ENCODE measurements at places on chromosomes 3 and 15.

DNA sequence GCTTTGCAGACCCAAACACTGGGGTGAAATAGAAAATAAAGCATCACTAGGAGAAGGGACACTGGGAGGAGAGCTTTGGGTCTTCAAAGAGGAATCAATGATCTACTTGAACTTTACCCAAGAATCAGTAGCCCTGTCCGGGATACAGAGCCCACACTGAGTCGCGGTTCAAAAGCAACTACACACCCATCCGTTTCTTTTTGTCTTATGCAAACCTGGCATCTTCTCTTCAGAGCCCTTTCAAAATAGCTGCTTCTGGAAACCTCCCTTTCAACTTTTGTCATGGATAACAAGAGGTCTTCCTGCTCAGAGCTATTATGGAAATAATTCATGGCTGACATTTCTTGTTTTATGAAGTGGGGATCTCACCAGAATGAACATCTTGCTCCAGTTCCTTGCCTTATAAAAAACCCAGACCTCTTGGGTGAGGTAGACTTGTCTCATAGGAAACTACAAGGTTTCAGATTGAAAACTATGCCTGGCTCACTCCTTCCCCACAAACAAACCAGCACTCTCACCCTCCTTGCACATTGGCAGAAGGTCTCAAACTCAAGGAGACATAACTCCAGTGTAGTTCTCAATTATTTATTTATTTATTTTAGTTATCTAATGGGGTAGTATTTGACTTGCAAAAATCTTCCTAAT lies 115.1 kb upstream of the ARHGEF3 start:
- no peak for DNase-seq

- no peak for DNase-seq
Measured at GRCh38 chr3:69791919-69792399, 52.7 kb downstream of the MITF start.

DNA sequence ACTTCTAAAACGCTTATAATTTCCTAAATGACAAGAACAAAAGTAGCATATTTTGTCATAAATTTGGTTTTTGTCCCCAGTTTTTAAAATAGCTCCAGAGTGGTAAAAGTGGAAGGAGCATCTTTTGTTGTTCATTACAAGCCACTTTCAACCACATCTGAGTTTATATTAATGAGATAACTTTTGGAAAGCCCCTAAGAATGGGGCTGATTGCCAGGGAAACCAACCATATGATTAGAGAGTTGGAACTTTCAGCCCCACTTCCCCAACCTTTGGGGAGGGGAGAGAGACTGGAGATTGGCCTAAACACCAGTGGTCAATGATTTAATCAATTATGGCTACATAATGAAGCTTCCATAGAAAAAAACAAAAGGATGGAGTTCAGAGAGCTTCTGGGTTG lies 57.4 kb downstream of the CPA3 start:
- DNase-seq: no peak

- DNase-seq: no peak
Measured at GRCh38 chr3:144200466-144200865, 228.8 kb downstream of the DIPK2A start.

DNA sequence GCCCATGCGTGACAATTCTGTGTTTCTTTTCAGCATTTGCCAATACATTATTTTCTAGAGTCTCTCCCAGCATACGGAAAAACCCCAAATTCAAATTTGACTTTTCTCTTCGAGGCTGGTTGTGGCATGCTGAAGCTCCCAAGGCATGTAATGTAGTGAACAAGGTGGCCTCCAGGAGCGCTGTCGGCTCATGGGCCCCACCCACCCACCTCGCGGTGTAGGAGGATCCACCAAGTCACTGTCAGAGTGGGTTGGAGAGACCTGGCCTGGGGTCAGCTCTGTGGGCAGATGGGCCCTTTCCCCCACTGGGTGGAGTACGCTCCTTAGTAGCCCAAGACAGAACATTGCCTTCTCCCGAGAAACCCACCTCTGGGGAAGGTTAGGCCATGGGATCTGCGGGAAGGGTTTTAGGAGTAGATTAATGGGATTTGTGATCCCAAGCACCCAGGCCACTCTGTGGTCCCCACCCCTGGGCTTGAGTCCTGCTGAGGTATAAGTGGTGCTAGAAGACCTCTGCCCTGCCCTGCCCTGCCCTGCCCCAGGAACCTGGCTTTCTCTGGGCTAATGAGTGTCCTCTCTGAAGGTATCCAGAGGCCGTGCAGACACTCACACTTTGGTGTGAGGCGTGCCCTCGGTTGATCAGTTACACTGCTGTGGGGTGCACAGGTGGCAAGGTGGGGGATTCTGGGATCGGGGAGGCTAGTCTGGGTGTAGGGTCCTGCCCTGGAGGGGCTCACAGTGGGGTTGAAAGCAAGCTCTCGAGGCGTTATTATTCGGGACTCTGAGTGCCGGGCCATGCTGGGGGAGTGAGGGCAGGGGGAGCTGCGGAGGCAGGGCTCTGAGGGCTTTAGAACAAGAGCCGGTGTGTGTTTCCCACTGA lies 97.9 kb downstream of the APBA2 start:
- no peak for DNase-seq

DNA sequence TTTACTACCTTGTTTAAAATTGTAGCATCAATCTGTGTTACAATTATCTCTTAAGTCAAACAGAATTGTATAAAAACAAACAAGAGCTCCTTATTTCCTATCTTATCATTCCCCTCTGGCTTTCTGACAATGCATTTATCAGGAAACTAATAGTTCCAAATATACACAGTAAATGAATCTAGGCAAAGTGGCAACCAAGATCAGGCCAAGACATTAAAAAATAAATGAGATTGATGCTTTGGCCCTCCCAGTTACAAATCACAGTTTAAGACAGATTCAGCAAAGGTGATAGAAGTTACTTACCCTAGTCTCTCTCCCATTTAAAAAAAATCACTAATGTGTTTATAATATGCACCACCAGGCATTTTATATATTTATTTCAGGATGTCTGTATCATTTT lies 236.7 kb downstream of the EPHA3 start:
- no peak for DNase-seq

DNA sequence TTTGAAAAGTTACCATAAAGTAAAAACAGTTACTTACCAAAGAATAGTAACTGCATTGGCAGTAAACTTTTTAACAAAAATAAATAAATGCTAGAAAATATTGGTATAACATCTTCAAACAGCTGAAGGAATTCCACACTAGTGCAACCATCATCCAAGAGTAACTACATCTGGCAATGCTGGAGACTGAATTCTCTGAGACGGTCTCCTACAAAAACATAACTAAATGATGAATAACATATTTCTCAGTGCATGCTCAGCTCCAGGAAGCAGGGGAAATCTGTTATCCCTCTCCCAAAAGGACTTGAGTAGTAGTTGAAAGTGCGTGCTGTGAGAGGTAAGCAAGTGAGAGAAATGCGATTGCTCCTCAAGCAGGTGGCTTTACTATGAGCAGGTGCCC lies 526.8 kb upstream of the CCDC54 start:
- DNase-seq: no peak

DNA sequence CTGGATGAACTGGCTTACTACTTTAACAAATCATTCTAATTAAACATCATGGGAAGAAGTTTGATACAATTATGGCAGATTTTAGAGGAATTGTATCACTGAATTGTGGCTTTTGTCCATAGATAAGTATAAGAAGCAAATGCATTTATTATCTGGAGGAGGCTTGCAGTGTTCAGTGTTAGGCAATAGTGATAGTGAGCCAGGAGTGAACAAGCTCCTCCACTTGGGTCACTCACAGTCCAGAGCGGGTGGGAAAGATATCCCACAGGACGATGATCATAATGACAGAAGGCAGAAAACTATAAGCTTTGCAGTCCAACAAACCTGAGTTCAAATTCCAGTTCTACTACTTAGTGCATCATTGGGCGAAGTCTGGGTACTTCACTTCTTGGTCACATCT lies 64.0 kb upstream of the VILL start:
- DNase-seq: no peak

DNA sequence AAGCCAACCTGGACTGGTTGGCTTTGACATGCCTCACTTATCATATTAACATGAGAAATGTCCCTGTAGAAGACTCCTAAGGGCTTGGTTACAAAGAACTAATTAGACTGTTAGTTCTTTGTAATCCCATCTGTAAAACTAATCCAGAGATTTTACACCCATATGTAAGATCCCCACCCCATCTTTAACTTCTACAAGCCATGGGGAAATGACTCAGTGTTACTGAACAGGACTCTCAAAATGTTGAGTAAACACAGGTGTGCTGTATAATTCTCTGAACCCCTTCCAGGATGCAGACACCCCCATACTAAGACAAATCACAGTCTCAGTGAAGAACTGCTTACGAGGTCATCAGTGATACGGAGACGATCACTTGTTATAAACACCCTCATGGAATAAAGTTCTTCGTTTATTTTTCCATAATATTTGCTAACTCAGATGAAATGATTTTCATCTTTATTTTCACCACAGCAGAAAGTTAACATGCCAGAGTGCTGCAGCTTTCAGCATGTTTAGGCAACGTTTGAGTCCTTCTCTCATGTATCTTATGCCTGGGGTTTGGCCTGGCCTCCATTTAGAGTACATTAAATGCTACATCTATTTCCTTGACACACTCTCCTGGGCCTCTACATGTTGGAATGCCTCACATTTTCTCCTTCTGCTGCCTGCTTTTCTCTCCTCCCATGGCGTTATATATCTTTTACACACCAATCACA lies 55.3 kb upstream of the LEKR1 start:
- DNase-seq: no peak

DNA sequence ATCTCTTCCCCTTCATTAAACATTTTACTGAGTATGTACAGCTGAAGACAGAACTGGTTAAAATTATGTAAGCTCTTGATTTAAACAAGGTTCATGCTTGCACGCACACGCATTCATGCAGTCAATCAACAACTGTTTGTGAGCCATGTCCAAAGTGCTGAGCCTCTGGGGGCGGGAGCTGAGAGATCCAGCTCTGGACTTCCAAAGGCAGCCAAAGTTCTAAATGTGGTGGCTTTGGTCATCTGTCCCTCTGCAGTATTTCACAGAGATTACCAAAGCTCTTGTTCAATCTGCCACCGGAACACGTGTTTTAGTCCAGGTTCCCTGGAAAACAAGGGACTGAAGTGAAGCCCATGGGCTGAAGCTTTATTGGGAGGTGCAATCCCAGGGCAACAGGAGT lies 52.4 kb upstream of the SNRPA1 start:
- DNase-seq: no peak

DNA sequence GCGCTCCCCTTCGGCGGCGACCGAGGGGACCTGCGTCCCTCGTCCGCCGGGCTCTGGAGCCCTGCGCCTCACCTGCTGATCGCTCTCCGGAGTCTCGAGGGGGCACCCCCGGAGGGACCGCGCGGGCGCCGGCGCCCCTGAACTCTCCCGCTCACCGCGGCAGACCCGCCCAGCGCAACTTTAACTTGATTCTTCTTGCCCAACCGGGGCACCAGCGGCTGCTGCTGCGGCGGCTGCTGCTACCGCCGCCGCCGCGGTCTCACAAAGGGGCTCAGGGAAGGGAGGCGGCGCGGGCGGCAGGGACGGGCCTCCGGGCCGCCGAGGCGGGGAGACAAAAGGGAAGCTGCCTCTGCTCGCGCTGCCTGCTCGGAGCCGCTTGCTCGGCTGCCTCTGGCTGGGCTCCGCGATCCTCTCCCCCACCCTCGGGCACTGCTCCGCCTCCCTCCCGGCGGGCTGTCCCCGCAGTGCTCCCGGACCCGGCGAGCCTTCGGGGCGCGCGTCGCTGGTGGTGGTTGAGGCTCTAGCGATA lies at the start of gene PPM1L:
TSS of gene PPM1L (plus strand) at position 456 of the 529 bp plus-strand sequence.
- peak; percentile 40 for DNase-seq

DNA sequence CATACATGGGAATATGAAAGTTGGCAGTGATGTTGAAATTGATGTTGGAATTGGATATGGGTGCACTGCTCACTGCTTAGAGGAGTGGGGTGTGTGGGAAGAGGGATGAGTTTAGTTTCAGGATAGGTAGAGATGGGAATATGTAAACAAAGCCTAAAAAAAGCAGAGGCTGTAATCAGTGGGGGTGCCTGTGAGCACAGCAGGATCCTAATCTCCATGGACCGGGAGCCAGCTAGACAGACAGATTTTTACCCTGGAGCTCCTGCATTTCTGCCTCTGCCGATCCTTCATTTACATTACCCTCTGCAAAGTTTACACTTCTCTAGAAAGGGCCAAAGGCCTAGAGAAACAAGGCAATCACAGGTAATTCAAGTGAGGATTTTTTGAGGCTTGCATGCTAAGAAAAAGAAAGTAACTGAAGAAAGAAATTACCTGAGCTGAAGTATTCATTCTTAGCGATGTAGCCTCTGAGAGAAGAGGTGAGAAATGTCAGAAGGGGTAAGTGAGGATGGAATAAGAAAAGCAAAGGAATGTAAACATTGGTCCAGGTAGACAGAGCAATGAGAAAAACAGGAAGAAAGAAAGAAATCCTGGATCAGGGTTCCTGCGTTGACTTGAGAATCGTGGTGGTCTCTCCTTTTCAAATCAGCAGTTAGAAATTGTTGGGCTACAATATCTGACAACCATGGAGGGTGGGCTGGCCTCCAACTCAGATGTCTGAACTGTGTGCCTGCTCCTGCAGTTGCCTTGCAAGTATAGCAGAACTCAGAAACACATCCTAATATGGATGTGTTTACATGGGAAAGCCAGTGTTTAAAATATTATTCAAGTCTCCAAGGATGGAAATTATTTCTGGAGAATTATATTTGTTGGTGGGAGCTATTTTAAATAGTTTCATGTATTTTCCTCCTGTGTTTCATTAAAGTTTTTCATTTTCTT lies 79.8 kb downstream of the CRTC3 start:
- DNase-seq: no peak

DNA sequence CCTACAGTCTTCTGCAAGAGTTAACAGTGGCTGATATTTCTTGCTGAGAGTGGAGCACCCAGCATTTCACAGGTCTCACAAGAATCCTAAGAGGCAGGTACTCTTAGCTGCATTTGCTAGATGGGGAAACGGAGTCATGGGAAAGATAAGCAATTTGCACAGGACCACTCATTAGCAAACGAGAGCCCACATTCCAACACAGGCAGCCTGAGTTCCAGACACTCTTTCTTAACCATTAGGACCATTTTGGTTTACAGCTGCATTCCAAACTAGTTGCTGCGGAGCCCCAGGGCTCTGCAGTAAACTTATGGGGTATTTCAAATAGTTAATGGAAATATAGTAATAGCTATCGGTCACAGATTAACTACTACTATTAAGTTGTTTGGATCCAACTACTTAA lies 42.5 kb downstream of the LYZL4 start:
- no peak for DNase-seq

- peak; percentile 2 for DNase-seq
Measured at GRCh38 chr3:187777331-187777941, 32.2 kb upstream of the BCL6 start.

- no peak for DNase-seq
Measured at GRCh38 chr3:182005701-182006100, 294.0 kb downstream of the SOX2 start.

DNA sequence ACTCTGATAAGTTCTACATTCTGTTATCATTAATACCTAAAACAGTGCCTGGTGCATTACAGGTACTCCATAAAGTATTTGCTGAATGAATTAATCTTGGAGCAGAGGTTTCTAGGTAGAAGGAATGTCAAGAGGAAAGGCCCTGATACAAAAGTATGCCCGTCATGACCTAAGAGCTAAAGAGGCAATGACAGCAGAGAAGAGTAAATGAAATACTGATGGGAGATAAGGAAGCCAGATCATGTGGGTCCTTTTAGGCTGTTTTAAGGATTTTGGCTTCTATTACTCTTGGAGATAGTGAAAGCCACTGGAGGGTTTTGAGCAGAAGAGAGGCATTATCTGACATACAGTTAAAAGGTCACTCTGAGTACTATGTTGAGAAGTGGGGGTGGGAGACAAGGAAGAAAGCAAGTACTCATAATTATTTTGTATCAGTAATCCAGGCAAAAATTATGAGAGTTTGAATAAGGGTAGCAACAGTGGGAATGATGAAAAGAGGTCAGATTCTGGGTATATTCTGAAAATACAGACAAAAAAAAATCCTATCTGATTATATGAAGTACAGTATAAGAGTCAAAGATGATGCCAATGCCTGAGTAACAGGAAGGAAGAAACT lies 48.3 kb downstream of the DENND4A start:
- DNase-seq: no peak
